ENCODE measurements at places on chromosomes 5 and 9.
A peak's percentile ranks its signal among the peaks of the same experiment; 100 is the strongest.

GRCh38 chr5:170791325-170791954, 7.9 kb downstream of the GABRP start:
- peak; percentile 22 for DNase-seq

- DNase-seq: no peak
Observed at GRCh38 chr5:6360323-6361072, 17.8 kb downstream of the MED10 start.

DNA sequence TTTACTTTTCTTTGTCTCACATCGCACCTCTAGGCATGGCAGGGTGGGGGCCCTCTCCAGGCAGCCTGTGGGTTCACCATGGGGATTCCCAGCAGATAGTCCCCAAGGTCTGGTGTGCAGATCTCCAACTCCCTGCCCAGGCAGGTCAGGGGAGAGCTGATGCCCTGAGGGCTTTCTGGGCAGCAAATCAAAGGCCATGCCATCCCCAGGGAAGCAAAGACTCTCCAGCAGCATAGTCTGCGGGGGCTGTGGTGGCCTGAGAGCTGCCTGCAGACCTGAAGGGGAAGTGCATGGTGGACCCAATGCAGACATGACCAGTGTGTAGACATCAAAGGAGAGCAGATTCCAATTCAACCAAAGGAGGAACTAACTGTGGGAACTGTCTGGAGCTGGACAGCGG, 7.7 kb downstream of the NEURL1B start:
- no peak for DNase-seq

DNA sequence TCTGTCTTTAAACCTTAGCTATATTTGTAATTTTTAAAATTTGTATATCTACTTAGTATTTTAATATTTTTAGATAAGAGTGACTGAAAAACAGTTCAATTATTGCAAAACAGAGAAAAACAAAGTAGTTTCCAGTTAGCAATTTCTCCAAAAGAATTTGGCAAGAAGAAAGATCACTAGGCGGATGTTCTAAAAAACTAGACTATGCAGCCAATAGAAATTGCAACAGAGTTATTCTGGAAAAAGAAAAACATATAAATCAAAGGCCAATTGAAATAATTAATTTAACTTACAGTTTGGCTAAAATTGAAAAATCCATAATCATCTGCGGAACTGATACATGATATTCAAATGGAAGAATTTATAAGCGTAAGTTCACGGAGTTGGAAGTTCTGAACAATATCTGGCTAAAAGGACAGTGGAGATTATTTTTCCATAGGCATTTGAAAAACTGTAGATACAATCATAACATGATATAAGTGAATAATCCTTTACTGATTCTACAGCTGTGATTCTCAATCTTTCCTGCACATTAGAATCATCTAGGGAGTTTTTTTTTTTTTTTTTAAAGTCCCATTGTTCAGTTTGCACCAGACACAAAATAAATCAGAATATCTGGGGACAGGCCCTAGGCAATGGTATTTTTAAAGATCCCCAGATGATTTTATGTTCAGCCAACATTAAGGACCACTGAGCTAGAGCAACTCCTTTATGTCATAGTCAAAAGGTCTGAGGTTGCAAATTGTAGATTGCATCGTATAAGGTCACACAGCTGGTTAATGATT, 605.1 kb upstream of the DAB2 start:
- DNase-seq: no peak

GRCh38 chr5:168978500-168978899, 322.4 kb downstream of the SLIT3 start:
- no peak for DNase-seq
